ENCODE measurements at places on chromosomes 12 and 14.

DNA sequence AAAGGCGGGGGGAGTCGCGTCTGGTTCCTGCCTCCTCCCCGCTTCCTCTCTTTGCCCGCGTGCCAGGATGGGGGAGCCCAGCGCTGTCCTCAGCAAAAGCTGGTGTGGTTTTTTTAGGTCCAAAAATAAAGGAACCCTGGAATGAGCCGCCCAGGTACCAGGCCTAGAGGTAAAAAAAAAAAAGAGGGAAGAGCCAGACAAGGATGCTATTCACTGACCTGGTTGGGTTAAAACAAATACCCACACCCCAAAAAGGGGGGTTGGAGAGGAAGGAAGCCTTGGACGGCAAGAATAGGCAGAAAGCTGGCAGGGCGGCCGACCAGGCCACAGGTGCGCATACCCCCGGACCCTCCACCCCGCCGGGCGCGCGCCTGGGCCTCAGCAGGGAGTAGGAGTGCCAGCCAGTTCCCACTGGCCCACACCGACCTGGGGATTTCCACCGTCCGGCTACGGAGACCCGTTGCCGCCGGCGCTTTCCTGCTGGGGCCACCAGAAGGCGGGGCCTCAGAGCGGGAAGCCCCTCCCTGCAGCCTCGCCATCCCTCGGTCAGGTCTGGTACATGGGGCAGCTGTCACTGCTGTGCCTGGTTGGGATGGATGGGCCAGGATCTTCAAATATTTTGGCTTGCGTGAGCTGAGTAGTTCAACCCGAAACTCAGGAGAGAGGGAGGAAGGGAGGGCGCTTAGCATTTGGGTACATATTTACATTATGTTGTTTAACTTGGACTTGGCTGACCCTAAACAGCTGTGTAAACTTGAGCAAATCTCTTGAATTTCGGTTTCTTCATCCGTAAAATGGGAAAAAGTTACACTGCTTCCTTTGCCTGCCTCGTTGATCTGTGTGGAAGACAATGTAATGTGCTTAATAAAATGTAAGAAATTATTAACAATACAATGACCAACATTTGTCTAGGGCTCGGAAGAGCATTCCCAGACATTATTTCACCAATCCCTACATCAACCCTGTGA, 5.4 kb upstream of the IRF2BPL start:
- peak; percentile 95 for DNase-seq

DNA sequence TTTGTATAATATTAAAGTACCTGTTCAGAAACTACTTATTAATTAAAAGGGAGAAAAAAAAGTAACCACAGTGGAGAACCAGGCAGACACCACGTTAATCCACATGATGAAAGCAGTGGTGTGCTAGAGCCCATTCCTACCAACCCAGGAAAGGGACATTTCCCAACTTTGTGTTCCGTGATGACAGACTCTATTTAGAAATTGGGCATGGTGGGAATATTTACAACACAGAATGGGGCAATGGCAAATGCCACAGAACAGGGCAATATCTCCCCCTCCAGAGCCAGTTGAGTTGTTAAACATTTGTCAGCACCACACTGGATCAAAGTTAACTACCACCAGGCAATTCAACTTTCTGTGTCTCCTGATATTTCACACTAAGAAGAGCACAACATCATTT, 1.2 kb upstream of the HIGD1C start:
- no peak for DNase-seq

DNA sequence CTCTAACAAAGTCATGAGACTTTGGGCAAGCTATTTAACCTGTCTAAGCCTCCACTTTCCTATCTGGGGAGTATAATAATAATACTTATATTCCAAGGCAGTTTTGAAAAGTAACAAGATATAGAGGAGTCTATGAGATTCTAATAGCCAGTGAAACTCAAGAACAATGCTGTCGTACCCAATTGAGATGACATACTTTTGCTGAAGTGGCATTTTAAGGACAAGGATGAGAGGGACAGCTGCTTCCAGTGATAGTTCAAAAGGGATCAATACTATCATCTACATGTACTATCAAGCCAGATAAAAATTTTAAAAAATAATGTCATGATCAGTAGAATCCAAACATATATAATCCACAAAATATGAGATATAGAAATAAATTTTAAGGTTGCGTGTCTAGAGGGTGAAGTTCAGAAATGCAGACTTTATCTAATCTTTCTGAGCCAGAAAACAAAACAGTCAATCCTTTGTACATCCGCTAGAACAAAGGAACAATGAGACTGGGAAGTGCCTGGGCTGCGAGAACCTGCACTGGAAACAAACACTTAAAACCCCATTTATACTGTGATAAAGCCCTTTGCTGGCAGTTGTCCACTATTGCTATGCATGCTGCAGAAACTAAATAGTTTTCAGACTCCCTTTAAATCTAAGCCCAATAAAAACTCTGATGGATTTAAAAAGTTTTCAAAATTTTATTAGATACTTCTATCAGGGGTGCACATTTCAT, 38.6 kb downstream of the PTPRB start:
- DNase-seq = no peak

DNA sequence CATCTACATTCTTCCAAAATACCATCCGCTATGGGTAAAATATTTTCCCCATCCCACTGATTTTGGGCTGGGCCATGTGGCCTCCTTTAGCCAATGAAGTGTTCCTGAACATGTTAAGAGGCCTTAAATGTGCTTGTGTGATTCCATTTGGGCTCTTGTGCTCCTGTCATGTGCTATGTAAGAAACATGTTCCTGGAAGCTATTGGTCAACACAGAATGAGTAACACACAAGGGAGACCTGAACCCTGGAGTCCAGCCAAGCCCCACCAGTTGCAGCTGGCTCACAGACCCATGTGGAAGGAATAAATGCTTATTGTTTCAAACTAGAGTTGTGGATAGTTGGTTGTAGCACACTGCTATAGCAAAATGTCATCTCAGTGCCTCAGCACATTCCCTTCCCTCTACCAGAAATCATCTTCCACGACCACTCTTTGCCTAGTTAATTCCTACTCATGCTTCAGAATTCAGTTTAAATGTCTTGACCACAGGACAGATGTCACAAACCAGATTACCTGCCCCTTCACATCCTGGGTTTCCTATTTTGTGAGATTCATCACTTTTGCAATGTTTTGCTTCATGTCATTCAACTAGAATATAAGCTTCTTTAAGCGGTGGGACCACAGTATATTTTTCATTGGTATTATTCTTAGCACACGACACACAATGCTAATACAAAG, 217.3 kb upstream of the EEA1 start:
- DNase-seq = no peak

GRCh38 chr12:66111605-66112004, 18.9 kb downstream of the LLPH start:
- DNase-seq = no peak

DNA sequence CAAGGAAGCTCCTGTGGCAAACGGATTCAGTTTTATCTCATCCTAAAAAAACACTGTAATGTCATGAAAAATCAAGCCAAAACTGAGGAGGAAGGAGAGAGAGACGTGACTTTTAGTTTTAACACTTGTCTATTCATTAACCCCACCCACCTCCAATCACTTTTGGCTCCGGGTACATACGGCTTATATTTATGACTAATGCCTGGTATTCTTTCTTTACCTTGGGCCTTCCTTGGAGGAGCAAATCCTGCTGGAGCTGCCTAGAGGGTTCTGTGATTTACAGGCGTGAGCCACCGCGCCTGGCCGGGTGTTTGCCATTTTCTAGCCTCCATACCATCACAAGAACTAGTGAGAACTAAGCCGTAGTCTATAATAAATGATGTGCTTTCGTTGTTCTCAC, 60.8 kb upstream of the RTRAF start:
- no peak for DNase-seq

GRCh38 chr12:34597548-34598351, 575.5 kb downstream of the ALG10 start:
- peak; percentile 62 for DNase-seq

GRCh38 chr12:132157733-132158409, 13.6 kb downstream of the NOC4L start:
- DNase-seq = no peak

GRCh38 chr12:52584156-52584682, 10.6 kb upstream of the KRT74 start:
- no peak for DNase-seq

GRCh38 chr12:96687719-96688118, 198.3 kb downstream of the CFAP54 start:
- no peak for DNase-seq

GRCh38 chr14:56989359-56989758, 179.1 kb upstream of the OTX2 start:
- no peak for DNase-seq

DNA sequence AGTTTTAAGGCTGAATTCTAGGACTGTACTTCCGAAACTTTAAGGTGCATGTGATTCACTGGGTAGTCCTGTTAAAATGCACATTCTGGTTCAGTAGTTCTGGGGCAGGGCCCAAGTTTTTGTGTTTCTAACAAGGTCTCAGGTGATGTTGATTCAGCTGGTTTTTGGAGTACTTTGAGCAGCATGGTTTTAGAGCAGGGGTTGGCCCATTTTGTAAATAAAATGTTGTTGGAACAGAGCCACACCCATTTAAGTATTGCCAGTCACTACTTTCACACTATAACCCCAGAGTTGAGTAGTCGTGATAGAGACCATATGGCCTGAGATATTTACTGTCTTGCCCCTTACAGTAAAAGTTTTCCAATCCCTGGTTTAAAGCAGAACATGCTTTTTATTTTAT, 111.3 kb downstream of the SYNE2 start:
- no peak for DNase-seq

GRCh38 chr14:86243158-86243557, 713.2 kb downstream of the FLRT2 start:
- no peak for DNase-seq

- no peak for DNase-seq
Observed at GRCh38 chr14:76986231-76986565, 42.3 kb downstream of the IRF2BPL start.

DNA sequence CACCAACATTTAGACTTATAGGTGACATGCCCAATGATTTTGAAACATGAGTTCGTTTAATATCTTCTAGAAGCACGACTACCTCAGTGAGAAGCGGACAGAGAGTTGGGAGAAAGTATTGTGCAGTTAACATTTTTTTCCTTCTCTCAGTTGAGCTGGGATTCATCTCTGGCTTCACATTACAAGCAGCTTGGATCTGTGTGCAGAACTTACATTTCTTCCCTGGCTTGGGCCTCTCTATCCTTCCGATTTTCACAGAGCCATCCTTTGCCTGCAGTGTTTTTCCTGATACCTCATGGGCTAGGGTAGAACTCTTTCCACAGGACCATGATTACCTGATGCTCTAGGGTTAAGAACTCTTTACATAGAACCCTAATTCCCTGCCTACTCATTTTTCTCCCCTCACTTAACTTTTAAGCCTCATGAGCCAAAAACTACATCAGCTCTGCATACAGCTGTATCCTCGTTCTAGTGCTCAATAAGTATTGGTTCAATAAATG, 86.5 kb downstream of the FLRT2 start:
- no peak for DNase-seq

DNA sequence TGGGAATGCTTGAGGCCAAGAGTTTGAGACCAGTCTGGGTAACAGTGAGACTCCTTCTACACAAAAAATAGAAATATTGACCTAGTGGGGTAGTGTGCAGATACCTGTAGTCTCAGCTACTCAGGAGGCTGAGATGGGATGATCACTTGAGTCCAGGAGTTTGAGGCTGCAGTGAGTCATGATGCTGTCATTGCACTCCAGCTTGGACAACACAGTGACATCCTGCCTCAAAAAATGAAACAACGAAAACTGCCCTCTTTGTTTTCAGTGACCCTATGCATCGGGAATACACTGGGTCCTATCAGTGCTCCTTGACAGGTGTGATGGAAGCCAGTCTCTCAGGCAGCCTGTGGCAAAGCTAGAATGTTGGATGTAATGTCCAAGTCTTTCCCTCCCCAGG, 311.5 kb upstream of the OR4E1 start:
- no peak for DNase-seq

DNA sequence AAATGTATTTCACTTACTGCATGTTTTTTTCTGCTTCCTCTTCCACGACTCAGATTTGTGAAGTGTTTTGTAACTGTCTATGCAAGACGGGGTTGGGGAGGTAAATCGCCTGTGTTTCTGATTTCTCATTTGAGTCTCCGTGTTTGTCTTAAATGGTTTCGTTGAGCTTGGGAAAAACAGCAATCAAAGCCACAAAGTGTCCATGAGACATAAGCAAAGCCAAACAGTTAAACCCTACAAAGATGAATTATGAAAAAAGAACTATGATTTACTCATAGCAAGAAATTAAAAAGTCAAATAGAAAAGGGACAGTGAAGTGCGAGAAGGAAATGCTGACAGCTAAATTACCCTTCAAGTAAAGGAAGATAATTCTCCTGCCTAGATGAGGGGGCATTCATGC, 164.3 kb upstream of the TMPO start:
- no peak for DNase-seq

GRCh38 chr12:51216642-51217041, 1.2 kb downstream of the POU6F1 start:
- peak; percentile 5 for DNase-seq

- DNase-seq = no peak
Observed at GRCh38 chr12:29572938-29573337, 75.5 kb upstream of the OVCH1 start.

- DNase-seq = no peak
Observed at GRCh38 chr14:99579903-99580571, 24.0 kb downstream of the CCDC85C start.

- DNase-seq = no peak
Observed at GRCh38 chr12:127150479-127150878, 1116.5 kb upstream of the TMEM132C start.

DNA sequence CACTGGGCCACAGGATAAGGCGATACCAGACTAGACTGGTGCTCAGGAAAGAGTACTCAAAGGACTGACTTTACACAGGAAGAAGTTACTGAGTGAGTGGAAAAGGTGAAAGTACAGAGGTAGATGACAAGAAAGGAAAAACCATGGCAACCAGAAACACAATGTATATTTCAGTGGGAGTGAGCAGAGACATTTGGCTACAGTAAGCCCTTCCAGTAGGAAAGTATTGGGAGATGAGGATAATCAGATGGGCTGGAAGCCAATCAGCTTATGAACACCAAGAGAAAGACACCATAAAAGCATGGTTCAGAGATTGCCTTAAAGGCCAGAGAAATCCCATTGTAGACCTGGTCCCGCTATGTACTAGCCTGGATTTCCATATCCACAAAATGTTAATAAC, 51.6 kb downstream of the TMTC1 start:
- no peak for DNase-seq

GRCh38 chr14:23364164-23365035, 572 bp downstream of the EFS start:
- no peak for DNase-seq

- DNase-seq = no peak
Observed at GRCh38 chr12:107091989-107092641, 1.2 kb downstream of the CRY1 start.

- DNase-seq = no peak
Observed at GRCh38 chr12:68447797-68448260, 115.7 kb upstream of the MDM1 start.

GRCh38 chr14:64604881-64605280, 55.1 kb downstream of the PPP1R36 start:
- DNase-seq = no peak

GRCh38 chr12:54390668-54391551, 6.4 kb upstream of the ZNF385A start:
- DNase-seq = no peak

GRCh38 chr14:77142005-77142800, 612 bp upstream of the ZDHHC22 start:
- no peak for DNase-seq
